ENCODE measurements at places on chromosomes 3 and 15.

- DNase-seq = no peak
Observed at GRCh38 chr3:134840459-134840858, 45.4 kb downstream of the EPHB1 start.

DNA sequence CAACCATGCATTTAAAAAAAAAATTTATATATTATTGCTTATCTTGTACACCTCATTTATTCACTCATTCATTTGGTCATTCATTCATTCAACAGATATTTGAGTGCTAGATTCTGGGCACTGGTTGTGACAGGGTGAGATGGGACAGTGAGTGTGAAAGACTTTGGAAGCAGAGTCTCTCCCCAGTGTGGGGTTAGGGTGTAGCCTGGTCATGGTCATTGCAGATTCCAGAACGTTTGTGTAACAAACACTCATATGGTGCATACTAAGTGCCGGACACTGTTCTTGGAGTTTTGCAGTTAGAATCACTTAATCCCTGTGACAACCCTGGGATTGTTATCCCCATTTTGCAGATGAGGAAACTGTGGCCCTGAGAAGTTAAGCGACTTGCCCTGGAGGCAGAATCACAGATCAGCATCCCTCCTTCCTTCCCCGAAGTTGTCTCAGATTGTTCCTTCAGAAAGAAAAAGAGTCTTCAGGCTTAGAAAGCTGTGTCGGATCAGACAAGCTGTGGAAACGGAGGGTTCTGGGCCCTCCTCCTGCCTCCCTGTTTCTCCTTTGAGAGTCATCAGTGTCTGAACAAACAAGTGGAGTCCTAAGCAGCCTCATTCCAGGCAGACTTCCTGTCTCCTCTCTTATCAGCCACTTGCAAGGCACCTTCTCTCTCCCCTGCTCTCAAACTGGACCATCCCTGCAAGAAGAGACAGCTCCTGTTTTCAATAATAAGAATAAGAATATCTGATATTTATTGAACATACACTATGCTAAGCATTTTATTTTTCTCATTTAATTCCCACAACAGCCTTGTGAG, 6.3 kb downstream of the LOXL1 start:
- DNase-seq = no peak

DNA sequence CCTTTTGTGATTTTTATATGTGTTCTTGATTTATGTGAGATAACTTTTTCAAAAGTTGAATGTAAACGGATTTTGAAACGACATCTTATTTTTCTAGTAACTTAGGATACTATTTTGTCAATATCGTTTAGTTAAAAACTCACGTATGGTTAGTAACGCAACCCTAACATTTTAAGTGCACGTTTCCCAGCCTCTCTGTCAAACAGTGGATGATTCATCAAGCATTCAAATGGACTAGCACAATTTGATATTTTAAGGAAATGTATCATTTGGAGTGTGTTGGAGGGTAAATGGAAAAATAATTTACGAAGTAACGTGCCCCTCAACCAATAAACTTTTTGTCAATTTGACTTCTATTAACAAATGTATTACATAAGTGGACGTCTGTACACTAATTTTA, 23.3 kb downstream of the RTP3 start:
- DNase-seq = no peak

DNA sequence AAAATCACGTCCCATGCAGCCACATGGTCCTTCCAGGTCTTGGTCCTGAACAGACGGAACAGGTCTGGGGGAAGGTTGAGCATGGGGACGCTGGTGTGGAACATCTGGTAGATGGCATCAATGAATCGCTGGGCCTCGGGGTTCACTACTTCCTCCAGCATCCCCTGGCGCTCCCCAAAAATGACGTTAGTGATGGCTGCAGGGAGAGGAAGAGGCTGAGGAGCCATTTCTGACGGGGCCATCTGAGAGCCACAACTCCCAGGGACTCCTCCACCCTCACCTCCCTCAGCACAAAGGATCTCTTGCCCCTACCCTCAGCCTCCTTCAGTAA, 23.7 kb downstream of the CYP11A1 start:
- DNase-seq = no peak

- DNase-seq = peak; percentile 45
Observed at GRCh38 chr3:185645596-185646381, 59.7 kb downstream of the SENP2 start.

DNA sequence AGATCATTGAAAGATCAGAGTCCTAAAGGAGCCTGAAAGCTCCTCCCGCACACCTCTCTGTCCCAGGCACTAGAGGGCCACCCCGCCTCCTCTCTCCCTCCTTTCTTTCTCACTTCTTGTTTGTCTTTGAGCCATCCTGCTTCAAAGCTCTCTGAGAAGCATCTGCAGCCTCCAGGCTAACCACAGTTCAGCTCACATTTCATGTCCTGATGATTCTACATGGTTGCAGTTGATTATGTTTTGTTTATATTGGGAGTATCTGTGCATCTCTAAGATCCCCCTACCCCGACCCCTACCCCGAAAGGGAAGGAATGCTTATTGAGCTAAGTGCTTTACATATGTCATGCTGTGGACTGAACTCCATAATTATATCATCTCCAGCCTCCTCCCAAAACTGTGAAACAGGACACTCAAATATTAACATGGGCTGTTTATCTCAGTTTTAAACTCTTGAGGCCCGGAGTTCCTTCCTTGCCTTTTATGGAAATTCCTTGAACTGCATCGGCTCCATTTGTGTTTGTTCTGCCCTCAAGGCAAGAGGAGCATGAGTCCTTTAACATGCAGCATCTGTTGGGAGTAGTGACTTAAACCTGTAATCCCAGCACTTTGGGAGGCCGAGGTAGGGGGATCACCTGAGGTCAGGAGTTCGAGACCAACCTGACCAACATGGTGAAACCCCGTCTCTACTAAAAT, 30.9 kb downstream of the MGLL start:
- peak; percentile 89 for DNase-seq

DNA sequence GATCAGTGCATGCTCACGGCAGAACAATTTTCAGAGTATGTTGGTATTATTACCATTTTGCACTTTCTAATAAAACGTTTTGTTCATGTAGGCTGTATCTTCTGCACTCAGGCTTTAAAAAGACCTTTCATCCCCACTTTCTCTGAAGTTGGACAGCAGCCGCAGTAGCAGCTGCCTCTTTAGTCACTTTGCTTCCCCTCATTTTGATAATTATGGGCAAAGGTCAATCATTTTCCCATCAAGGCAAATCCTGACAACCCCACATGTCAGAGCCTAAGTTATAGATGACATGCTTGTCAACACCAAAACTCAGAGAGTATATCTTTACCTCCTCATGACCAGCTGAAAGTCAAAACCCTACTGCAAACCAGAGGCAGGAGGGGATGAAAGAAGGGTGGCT, 99.7 kb downstream of the ROBO2 start:
- no peak for DNase-seq

DNA sequence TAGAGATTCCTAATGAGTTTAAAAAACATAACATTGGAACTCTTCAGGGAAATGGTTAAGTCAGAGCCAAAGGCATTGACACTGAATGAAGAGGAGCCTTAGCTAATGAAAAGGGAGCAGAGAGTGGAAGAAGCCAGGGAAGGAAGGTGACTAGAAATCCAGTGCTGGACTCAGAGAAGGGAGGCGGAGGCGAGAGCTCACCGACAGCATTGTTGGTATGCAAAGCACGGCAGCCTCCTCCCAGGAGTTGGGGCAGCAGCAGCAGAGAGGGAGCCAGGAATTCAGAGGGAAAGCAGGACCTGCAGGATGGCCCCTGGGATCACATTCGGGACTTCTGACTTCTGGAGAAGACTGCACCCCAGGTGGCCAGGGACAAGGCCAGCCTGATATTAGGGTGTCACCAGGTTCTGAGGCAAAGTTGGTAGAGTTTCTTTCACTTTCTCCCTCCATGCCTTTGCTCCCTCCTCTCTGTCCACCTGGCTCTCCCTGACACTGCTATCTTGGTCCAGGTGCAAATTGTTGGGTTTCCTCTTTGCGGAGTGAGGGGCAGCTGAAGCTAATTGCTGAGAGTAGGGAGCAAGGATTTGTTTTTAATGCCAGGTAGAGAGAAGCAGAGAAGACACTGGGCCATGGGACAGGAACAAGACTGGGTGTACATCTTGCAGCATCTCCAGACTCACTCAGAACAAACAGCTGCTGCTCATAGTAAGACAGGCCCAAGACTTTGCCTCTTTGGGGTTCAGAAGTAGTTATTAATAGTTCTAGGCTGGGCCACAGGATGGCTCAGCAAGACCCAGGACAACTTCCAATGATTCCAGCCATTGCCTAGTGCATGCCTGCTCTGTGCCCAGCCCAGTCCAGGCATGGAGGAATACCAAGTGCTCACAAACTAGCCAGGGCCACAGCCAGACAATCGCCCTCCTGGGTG, 157.9 kb downstream of the TLE3 start:
- no peak for DNase-seq

DNA sequence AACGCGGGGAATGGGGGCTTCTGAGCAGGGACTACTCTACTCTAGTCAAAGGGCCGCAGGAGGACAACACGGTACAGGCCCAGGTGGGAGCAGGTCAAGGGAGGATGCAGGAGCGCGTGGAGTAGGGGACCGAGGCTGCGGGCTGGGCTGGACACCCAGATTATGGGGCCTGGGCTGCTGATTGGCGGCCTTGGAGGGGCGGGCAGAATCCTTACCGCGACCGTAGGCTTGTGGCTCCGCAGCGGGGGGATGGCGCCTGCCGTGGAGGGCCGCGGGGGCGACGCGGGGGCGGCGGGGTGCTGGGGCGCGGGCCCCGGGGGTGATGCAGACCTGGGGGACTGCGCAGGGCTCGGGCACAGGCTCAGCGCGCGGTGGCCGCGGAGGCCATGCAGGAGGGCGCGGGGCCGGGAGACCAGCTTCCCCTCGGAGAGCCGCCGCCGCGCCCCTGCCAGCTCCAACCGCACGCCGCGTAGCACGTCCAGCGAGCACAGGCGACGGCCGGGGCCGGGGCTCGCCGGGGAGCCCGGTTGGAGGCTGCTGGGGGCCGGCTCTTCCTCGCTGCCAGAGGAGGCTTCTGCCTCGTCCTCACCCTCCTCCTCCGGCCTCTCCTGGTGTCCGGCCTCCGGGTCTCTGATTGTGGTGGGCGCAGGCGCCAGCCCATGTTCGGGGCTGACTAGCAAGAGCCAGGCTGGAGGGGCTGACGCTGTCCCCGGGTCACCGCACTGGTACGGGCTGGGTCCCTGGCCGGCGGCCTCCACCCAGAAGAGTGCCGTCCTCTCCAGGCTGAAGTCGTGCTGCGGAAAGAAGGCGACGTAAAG, 12.9 kb downstream of the UBAP1L start:
- no peak for DNase-seq

DNA sequence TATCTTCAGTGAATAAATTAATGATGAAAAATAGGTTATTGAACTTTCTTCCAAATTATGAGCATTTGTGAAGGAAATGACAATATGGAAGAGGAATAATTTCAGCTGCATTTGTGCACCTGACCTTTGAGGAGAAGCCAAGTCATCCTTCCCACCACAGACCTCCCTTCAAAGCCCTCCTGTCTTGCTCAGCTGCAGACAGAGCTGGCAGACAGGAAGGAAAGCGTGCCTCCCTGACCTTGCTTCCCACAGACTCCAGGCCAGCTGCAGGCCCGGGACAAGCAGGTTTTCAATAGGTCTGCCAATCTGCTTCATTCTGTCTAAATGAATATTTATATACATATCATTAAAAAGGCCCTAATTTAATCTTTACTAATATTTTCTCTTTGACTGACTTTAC, 152.9 kb upstream of the RBMS3 start:
- peak; percentile 68 for DNase-seq

GRCh38 chr3:66722675-66723074, 221.9 kb upstream of the LRIG1 start:
- DNase-seq = peak; percentile 77

GRCh38 chr3:165078293-165078692, at the start of gene SI:
TSS of gene SI (minus strand) at chr3:165078496. CDS start at chr3:165076012, 2,484 bp downstream.
- no peak for DNase-seq

GRCh38 chr3:62211675-62212429, 161.5 kb downstream of the FEZF2 start:
- peak; percentile 19 for DNase-seq

- peak; percentile 63 for DNase-seq
Observed at GRCh38 chr3:160676547-160677303, at the start of gene ARL14. TSS of gene ARL14 (plus strand) at chr3:160677160. CDS start at chr3:160677347, 187 bp downstream.

- DNase-seq = no peak
Observed at GRCh38 chr3:16262174-16262573, 2.6 kb downstream of the DPH3 start.

- DNase-seq = no peak
Observed at GRCh38 chr3:62676689-62677271, 198.4 kb downstream of the CADPS start.

GRCh38 chr3:15051531-15051930, 13.6 kb downstream of the MRPS25 start:
- peak; percentile 35 for DNase-seq

- DNase-seq = peak; percentile 52
Observed at GRCh38 chr3:188468196-188468595, 314.2 kb downstream of the LPP start.

Data from astrocyte of the spinal cord (primary cell).